ENCODE measurements at places on chromosomes 7 and 10.

DNA sequence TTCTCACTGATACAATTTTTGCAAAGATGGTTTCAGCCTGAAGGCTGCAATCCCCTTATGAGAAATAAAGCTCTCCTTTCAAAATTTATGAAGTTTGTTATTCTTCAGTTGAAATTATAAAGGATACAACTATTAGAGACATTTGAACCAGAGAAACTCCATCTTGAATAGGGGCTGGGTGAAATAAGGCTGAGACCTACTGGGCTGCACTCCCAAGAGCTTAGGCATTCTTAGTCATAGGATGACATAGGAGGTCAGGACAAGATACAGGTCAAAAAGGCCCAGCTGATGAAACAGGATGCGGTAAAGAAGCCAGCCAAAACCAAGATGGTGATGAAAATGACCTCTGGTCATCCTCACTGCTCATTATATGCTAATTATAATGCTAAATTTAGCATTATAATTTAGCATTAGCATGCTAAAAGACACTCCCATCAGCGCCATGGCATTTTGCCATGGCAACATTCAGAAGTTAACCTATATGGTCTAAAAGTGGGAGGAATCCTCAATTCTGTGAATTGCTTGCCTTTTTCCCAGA is 22.4 kb upstream of the IFIT1B start:
- DNase-seq: peak; percentile 84

- peak; percentile 68 for DNase-seq
Measured at GRCh38 chr7:151699147-151699927, 177.6 kb downstream of the PRKAG2 start.

DNA sequence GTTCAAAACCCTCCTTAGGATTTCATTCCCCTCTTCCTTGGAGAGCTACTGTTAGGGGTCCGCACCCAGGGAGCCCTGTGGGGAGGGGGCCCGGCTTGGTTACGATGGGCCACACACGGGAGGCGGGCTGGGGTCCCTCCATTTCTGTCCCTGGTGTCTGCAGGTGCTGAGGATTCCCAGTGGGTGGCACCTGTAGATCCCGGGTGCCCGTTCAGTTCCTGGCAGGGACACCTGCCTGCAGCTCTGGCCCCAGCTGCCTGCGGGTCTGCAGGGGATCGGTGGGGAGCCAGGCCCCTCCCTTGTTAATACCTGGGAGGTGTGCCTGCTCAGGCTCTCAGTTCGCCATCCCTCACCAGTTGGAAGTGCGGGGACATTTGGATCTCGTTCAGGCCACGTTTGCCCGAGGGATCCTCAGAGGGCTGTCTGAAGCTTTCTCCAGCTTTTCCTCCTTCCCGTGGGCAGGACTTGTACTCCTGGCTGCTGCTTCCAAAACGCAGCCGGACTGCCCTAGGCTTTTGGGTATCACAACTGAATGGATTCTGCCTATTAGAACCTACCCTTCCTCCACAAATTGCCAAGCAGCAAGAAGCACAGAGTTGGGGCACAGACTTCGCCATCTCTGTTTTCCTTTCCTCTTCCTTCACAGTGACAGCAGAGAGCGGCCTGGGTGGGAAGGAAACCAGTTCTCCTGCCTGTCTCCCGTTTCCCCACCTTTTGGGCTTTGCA is 22.3 kb upstream of the IL15RA start:
- DNase-seq: no peak

DNA sequence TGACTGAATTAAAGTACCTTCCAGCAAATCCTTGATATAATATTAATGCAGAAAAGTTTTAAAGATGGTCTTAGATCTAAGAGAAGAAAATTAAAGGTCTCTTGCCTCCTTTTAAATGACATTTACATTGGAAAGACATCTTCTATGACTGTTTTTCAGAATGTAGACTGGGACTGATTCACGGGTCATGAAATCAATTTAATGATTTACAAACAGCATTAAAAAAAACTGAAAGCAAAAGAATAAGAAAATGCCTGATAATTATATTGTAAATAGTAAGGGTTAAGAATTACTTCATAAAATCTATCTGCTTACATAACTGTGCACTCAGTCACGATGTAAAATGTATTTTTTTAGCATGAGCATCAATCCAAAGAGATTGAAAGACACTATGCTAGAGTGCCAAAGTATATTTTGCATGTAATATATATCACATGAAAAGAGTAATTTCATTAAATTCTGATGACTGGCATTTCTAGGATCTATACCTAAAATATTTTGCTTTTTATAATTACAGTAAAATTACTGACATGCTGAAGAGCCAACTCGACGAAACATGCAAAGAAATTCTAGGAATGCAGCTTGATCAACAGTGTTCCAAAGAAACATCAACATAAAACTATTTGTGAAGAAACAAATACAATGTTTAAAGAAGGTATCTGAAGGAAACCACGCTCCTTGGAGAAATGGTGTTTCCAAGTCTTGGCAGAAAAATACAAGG is 35.1 kb downstream of the RTKN2 start:
- DNase-seq: no peak

DNA sequence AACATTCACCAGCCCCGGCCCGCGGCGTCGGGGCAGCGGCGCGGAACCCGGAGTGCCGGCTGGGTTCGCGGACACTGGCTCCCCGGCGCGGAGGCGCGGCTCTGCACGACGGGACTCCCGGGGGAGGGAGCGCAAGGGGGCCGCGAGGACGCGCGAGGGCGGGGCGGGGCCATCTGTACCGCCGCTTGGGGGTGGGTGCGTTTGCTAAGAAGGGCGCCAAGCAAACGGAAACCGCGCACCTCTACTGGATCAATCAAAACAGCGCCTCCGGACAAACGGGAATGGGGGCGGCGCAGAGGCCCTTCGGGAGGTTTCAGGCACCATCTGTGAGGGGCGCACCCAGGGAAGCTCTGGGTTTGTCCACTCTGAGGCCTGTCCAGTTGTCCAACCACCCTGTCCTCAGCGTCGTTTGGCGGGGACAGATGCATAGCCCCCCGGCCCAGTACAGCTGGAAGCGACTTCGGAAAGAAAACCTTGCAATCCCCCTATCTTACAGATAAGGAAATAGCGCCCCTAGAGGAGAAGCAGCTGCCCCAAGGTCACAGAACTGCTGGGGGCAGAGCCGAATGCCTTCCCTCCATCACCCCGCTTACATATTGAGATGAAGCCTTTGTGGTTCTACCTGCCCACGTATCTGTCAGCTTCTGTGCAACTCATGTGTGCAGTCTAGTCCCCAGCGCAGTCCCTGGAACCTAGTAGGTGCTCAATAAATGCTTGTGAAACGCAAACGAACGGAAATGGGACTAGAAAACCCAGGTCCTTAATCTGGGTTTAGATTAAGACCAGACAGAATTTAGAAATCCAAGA is 10.7 kb upstream of the SLIT1 start:
- DNase-seq: peak; percentile 19

GRCh38 chr10:11891776-11892486 is 68.8 kb downstream of the PROSER2 start:
- no peak for DNase-seq

DNA sequence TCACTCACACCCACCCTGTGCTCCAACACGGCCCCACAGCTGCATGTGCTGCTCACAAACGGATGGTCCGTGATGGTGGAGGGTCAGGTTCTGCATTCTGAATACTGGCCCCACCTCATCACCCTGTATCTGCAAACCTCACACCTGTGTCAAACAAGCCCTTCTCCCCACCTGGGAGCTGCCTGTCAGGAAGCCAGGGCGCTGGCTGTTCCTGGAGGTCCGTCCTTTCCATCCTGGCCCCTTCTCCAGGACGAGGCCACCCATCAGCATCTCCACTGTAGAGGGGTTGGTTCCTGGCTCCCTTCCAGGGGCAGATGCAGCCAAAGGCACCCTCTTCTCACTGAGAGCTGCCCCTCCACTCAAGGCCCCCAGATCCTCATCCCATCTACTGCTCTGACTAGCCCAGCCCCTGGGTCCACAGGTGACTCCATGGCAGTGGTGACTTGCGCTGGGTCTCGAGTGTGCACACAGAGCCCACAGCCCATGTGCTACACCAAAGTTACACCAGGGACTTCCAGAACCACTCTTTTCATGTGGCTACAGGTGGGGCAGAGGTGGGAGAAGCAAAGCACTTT is 229.4 kb downstream of the TNS3 start:
- DNase-seq: no peak

DNA sequence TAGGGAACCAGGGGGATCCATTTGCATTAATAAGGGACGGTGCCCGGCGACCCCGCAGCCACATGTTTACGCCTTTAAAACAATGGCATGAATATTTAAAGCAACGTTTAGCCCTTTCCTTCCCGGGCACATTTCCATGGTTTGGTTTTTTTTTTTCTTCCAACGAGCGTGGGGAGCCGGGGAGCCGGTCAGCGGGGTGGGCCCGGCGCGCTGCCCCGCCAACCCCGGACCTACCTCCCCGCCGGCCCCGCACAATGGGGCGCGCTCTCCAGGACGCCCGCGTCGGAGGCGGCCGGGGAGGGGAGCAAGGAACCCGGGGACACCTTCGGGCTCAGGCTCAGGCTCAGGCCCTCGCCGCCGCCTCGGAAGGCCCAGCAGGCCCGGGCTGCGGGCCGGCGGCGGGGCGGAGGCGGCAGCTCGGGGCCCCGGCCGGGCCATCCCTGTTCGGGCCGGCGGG is 1.0 kb downstream of the SEPHS1 start:
- no peak for DNase-seq

GRCh38 chr7:101225650-101226049 is 7.7 kb downstream of the ZNHIT1 start:
- DNase-seq: no peak

GRCh38 chr7:51430480-51431086 is 114.0 kb upstream of the COBL start:
- peak; percentile 9 for DNase-seq

DNA sequence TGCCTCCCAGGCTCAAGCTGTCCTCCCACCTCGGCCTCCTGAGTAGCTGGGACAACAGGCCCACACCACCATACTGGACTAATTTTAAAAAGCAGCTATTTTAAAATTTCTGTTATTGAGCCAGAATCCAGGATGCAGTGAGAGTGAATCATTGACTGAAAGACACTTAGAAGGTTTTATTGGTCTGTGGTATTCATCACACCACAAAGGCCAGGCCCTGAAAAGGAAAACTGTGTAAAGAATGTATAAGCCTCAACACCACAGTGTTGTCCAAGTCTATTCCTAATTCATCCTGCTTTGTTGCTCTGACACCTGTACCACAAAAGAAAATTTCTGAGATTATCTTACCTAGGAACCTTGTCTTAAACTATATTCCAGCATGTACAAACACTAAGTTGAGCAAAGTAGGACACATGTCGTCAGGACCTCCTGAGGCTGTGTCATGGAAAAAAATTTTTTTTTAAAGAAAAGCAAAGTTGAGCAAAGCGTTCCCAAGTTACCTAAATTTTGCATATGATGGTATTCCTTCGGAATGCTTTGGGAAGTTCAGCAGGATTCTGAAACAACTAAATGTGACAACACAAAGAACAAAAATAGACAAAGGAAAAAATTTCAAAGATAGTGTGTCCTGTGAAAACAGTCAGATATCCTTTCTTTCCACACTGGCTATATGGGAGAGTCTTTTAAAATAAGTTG is 129.6 kb upstream of the MKLN1 start:
- peak; percentile 59 for DNase-seq

- no peak for DNase-seq
Measured at GRCh38 chr7:3150027-3150426, 106.4 kb upstream of the CARD11 start.

DNA sequence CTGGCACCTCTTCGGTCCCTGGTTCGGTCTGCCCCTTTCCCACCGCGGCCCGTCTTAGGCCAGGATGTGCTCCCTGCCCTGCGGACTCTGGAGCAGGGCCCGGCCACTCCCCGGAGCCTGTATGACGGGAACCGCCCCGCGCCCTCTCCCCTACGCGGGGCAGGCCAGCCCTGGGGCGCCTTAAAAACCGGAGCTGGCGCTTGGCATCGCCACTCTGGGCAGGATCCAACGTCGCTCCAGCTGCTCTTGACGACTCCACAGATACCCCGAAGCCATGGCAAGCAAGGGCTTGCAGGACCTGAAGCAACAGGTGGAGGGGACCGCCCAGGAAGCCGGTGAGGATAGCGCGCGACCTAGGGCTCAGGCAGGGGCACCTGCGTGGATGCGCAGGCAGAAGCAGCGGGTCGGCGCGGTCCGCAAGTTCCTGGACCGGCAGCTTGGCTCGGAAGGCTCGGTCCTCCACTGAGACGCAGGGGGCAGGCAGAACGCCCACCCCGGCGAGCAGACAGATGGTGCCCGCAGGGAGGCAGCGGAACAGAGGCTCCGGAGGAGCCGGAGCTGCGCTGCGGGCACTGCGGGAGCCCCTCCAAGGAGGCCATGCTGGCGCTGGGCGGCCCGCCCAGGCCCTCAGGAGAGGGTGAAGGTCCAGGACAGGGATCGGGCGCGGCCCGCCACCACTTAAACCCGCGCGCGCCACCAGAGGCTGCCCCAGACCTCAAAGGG is at the start of gene ADIRF:
Gene ADIRF, plus strand, starts transcription at position 212 of the 723 bp plus-strand sequence. Its CDS starts 63 bp downstream, at position 275.
- no peak for DNase-seq

- DNase-seq: no peak
Measured at GRCh38 chr10:6027929-6028328, 34.2 kb downstream of the IL2RA start.

DNA sequence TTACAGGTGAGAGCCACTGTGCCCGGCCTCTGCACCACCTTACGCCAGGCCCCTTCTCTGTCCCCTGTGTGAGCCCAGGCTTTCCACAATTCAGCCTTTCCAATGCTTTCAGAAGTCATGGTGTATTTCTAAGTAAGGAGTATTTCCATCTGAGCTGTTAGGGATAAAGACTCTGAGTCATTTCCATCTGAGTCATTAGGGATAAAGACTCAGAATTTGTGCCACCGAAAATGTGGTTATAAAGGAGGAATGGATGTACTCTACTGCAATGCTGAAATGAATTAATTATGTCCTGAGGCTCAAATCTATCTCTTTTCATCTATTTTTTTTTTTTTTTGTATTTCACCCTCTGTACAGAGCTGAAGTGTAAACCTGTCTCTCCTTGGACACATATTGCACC is 84.0 kb downstream of the GATA3 start:
- no peak for DNase-seq

- no peak for DNase-seq
Measured at GRCh38 chr7:100879685-100880261, 4.9 kb downstream of the SRRT start.

DNA sequence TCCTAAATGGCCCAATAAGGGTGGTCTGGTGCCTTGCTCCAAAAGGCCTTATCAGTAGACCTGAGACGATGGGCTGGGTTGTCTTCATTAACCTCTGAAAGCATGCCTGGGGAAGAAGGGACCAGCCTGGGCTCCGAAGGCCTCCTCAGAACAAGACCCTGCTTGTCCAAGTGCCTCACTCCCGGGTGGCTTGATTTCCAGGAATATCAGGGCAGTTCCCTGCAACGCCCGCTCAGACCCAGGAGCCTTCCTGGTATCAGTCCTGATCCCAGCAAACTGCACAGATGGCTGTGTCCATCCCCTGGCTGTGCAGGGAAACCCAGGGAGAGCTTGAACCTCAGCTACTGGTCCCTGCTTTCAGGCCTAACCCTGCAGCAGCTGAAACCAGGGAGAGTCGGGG is 49.9 kb upstream of the CUX1 start:
- no peak for DNase-seq

DNA sequence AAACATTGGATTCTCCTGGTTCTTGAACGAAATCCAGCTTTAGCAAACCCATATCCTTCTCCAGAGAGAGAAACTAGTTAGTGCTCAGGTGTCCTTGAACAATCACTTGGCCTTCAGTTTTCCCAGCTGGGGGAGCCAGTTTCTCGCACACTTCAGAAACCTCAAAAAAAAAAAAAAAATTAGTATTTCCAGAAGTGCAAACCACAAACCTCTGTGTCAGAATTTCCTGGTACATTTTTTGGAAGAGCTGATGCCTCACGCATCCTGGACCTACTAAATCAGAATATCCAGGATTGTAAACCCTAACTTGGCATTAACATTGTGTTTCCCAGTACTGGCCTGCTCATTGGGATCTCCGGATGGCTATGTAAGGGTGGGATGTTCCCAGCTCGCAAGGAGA is 143.4 kb upstream of the EGR2 start:
- no peak for DNase-seq

GRCh38 chr10:78896159-78896928 is 172.4 kb upstream of the ZMIZ1 start:
- no peak for DNase-seq

All from HS-5 (cell line).